ENCODE measurements at places on chromosomes 6 and 20.

DNA sequence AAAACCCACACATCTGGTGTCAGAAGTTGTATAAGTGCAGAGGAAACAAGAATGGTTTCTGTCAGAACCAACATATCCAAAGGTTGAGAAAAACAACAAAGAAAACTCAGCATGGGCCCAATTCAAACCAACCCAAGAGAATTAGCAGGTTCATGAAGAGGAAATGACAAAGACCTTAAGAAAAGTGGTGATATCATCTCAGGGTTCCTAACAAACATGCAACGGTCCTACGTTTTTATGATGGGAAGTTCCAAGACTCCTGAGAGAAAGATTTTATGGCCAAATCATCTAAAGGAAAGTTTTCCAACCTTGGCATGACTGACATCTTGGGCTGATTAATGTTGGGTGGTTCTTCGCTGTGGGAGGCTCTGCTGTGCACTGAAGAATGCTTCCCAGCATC is 23.0 kb downstream of the TFB1M start:
- DNase-seq: no peak

- DNase-seq: no peak
These were observed at the start of gene GPX5 for GRCh38 chr6:28525496-28526039. GPX5 (plus strand) TSS chr6:28525881; CDS start chr6:28526014, 133 bp downstream.

DNA sequence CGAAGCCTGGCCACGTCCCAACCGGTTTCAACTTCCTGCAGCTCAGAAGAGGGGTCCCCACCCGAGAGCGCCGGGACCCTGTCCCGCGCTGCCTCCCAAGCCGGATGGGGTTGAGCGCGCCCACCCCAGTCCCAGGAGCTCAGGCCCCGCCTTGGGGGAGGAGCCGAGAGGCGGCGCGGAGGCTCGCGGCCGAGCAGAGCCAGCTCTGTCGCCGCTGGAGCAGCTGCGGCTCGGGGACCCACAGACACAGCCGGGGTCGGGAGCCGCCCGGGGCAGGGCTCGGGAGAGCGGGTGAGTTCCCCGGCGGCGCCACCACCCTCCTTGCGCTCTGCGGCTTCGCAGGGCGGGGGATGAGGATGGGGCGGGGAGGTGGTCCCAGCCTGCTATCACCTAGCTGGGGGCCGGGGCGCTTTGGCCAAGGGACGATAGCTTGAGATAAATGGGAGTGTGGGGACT is at the start of gene PPP1R16B:
Gene PPP1R16B, plus strand, starts transcription at position 196 of the 456 bp plus-strand sequence. CDS start 30,229 bp downstream, outside the sequence.
- DNase-seq: no peak

DNA sequence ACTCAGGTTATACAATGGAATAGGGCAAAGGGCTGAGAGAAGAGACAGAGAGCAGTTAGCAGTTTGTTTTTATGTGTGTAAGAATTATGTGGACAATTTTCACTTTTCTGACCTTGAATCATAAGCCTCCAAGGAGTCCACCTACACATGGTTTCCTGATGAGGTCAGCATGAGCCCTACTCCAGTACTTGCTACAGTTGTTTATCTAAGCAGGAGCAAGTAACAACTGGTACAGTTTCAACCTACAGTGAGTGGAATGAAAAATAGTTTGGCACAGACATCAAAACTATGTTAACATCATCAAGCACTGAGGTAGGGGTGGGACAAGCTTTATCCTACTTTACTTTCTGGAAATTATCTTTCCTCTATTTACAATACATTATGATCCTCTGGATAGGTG is 426.7 kb upstream of the ID4 start:
- no peak for DNase-seq

GRCh38 chr6:158047127-158047518 is 65.5 kb downstream of the SYNJ2 start:
- no peak for DNase-seq

DNA sequence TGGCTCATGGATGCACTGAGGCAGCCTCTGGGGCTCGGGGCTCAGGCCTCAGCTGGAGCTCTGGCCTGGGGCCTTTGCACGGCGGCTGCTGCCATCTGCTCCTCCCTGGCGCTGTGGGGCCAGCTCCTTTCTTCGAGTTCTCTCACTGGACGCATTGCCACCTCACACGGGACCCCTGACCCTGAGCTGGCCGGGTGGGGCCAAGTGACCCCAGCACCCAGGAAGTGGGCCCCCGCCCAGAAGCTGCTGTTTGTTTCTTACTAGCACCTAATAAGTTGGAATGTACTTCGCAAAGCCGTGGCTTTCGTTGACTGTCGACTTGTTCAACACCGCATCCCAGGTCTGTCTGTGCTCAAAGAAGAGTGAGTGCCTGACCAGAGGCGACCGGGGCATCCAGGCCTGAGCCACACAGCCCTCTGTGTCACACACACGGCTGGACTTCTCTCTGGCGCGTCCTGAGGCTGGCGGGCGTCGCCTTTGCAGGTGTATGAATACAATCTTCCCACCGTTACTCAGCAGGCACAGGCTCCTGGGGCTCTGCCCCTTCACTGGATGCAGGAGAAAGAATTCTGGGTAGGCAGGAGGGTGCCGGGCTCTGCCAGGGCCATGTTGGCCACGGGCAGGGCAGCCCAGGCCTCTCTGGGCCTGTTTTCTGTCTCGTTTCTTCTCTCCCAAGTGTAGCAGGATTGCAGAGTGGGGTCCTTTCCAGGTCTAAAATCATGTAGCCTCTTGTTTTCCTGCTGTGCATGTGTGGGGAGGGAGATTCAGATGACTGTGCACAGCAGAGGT is 112.9 kb downstream of the DLL1 start:
- DNase-seq: no peak

DNA sequence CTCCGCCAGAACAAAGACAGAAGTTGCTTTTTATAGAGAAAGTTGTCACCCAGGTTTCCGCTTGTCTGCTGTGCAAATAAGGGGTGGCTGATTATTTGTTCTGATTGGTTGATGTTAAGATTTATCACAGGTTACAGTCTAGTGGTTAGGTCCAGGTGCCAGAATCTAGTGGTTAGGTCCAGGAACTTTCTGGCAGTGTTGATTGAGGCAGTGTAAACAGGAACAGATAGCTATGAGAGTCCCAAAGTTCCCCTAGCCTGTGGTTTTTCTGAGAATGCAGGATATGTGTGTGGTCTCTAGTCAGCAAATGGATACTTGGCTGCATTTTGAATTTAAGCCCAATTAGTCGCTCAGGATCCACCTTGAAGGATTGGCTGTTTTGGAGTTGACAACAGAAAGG is 148.0 kb downstream of the TMEM200A start:
- no peak for DNase-seq

DNA sequence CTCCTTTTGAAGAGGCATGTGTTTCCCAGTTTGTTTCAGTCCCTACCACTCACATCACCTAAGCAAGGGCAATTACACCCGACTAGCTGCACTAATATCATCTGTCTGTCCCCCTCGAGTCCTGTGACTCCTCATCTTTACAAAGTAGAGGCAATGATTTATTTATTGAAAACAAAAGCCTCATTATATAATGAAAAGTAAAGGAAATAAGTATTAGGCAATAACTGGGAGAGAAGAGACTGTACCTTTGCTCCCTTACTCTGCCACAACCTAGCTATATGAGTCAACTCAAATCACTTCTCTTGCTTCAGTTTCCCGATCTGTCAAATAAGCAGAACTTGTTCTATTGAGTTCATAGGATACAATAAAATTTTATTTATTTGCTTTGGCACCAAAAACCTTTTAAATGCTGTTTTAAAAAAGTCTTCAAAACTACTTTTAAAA is 38.9 kb downstream of the CSNK2A1 start:
- no peak for DNase-seq

DNA sequence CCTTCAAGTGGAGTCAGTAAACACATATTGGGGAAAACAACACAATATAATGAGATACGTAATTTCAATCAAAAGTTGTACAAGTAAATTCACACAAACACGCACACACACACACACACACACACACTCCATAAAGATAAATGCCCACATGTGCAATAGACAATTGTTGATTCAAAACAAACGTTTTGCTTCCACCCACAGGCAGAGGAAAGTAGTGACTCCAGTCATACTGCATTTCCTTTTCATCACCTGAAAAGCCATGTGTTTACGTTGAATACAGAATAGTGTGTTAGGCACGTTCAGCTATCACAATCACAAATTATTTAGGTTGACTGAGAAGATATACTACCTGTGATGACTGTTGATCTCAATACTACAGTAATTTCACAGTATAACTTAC is 443.8 kb upstream of the MANEA start:
- DNase-seq: no peak

DNA sequence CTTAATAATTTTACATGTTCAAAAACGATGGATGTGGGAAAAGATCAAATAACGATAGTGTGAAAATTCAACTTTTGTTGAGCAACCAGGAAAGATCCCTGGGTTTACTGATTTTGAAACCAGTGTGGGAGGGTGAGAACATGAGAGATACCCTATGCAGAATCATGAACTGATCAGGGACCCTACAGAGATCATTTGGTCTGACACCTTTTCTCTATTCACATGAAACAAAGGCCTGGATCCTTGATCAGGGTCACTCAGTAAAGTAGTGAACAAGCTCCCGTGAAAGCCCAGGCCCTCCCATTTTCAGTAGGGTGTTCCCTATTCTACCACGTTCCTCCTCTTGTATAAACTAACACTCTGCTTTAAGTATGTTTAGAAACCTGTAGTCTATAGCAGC is 60.5 kb upstream of the DUSP22 start:
- DNase-seq: no peak

- DNase-seq: no peak
These were observed 124.2 kb upstream of the FAM83B start for GRCh38 chr6:54722328-54722727.

GRCh38 chr20:1664911-1665310 is 7.3 kb upstream of the SIRPG start:
- DNase-seq: no peak

DNA sequence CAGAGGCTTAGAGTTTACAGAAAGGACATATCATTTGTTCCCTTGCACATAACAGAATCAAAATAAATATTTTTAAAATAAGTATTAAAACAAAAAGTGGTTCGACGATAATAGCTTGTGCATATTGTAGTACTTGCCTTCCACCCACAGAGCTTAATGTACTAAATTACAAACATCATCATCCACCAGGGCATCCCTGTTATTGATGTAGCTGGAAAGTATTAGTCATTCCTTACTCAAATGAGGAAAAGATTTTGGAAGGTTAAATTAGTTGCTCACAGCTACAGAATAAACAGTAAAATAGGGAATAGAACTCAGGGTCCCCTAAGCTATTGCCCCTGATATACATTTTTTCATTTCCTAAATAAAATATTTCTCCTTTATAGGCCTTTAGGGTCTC is 150.3 kb downstream of the PTPRK start:
- no peak for DNase-seq

- DNase-seq: no peak
These were observed 3.9 kb downstream of the EPM2A start for GRCh38 chr6:145731447-145731846.

DNA sequence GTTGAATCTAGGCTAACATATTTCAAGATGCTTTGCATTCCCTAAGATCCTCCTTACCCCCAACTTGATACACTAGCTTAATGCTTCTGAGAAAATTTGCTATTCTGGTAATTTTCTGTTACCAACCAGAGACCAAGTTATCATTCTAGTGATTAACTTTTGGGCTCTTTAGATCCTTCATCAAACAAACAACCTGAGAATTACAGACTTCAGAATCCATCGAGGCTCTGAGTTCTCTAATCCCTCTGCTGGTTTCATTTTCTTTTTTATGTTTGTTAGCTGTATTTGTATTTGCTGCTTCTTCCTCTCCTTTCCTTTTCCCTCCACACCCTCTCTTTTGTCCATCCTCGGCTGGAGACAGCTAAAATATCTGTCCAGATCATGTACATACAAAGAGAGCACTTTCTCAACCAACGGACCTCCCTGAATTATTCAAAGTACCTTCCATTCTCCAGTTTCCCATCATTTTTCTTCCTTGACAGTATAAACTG is 98.7 kb upstream of the RIPOR2 start:
- no peak for DNase-seq

DNA sequence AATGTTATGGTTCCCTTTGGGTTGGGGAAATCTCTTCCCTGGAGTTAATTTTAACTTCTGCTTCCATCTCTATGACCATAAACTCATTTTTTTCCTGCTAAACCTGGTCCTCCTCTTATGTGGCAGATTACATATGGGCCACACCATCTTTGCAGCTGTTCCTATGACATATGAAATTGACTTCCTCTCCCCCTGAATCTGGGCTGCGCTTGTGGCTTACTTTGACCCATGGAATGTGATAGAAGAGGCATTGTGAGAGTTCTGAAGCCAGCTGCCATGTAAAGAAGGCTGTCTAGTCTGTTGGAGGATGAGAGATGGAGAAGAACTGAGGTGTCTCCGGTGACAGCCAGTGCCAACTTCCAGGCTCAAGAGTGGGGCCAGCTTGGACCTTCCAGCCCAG is 100.1 kb downstream of the CDC5L start:
- no peak for DNase-seq

GRCh38 chr6:119171088-119171841 is 92.8 kb upstream of the FAM184A start:
- no peak for DNase-seq

GRCh38 chr6:109194880-109195279 is 99.6 kb downstream of the CEP57L1 start:
- no peak for DNase-seq

- DNase-seq: no peak
These were observed 35.9 kb downstream of the FOXC1 start for GRCh38 chr6:1645466-1646185.

DNA sequence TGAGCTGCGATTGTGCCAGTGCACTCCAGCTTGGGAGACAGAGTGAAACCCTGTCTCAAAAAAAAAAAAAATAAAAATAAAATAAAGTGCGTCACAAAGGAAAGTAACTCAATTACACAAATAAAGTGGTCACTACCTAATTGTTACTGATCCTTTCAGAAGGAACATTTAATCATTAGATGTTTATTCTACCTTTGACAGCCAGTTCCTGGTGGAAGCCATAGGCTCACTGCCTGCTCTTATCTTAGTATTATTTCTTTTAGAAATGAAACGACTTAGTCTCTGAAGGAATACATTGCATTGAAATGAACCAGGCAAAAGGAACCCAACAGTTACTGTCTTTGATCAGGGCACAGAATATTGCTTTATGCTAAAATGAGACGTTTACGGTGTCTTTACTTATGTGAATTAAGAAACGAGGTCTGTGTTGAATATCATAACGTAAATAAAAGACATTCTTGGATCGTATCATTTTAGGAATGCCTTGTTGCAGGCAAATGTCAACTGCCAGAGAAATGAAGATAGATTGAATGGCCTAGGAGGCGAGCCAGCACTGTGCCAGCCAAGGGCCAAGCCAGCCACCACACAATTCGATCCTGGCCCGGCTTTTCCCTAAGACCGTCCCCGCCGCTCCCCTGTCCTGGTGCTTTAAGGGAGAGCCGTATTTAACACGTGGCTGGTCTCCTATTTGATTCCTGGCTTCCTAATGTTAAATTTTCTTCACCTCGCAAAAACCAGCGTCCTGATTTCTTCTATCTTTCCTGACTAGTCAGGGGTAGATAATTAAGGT is 136.7 kb upstream of the GMDS start:
- no peak for DNase-seq

GRCh38 chr6:5361396-5361795 is 100.1 kb downstream of the FARS2 start:
- no peak for DNase-seq

DNA sequence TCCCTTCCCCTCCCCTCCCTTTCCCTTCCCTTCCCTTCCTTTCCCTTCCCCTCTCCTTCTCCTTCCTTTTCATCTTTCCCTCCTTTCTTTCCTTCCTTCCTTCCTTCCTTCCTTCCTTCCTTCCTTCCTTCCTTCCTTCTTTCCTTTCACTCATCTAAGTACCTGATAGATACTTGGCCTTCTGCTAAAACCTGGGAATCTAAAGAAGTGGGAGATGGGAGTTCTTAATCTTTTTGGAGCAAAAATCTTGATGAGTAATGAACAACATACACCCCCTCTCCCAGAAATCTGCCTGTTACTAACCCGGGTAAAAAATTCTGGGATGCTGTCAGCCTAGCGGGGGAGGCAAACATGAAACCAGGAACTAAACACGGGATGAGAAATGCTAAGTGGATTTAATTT is 100.7 kb downstream of the VEGFA start:
- no peak for DNase-seq
